ENCODE measurements at places on chromosomes 7 and 10.

DNA sequence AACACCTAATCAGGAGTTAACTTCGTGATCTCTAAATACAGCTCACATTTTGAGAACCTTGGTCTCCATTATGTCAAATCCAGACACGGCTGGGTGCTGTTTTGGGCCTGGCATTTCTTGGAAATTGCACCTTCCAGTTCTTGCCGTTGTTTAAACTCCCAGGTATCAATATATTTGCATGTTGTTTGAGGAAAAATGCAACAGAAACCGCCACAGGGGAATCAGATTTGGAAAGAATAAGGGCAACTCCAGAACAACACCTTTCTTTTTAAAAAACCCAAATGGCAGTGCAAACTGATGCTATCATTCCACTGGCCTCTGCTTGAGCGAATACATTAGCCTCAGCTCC lies 162.0 kb downstream of the FGFR2 start:
- no peak for DNase-seq

DNA sequence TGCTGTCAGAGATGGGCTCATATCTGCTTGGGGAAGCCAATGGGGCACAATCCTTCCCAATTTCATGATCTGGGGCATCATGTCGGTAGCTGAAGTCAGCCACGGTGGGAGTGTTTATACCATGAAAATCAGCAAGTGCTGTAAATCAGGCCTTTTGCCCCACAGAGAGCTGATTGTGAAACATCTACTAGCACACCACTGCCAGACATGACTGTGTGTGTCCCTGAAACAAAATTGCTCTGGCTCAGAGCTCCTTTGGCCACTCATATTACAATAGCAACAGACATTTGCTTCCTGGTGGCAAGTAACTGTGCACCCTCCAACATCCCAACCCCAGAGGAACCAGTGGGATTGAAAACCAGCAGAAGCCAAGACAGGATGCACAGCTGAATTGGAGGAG lies 23.7 kb downstream of the GPR26 start:
- DNase-seq: no peak

DNA sequence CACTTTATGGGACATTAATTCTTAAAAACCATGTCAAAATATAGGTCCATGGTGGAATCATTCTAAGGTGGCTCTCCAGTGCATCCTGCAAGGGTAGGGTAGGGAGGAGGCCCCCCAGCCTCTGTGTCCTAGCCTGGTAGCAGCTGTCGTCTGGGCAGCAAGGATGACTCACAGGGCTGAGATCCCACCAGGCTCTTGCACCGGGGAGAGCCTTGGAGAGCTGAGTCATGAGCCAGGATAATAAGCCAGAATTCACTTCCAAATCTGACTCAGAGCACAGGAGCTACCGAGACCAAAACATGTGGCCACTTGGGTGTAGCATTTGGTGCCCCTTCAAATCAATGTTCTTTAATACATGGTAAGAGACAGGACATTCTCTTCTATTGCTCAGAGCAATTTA lies 298.5 kb downstream of the NEBL start:
- no peak for DNase-seq

GRCh38 chr10:108454793-108455192 lies 1290.3 kb upstream of the SORCS1 start:
- DNase-seq: no peak

DNA sequence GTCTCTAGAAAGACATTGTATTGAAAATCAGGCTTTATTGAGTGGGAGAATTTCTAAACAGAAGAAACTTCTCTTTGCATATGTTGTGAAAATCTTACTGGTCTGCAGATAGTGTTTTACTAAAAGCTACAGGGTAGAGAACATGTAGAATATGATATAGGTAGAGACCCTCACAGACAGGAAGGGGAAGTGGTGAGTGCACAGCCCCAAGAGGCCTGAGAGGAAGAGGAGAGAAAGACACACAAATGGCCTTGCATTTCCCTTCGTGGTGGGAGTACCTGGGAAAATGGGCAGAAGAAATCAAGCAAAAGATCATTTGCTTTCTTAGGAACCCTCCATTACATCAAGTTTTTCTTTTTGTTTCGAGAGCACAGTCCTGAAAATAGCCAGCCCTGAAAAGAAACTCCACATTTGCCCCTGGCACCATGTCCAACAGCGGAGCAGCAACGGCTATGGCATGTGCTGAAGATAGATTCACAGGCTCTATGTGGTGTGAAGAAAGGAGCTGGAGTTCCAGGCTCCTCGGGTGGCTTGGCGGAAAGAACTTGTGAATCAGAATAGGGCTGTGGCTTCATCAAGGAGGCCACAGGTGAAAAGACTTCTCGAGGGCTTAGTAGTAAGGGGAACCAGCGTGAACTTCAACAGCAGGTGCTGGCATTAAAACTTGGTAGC lies 143.5 kb downstream of the CALCR start:
- no peak for DNase-seq

GRCh38 chr7:47908720-47909119 lies 39.5 kb downstream of the PKD1L1 start:
- DNase-seq: no peak
